Cortex of kidney (tissue), 1 donor: ENCODE measurements at places on chromosomes 6 and 20.

- DNase-seq, result no peak
These were observed 30.7 kb upstream of the NT5E start for GRCh38 chr6:85419046-85419759.

- DNase-seq, result no peak
These were observed 46.9 kb downstream of the DLGAP4 start for GRCh38 chr20:36352843-36353553.

GRCh38 chr6:112330879-112331265 lies 16.3 kb upstream of the RFPL4B start:
- DNase-seq, result no peak

DNA sequence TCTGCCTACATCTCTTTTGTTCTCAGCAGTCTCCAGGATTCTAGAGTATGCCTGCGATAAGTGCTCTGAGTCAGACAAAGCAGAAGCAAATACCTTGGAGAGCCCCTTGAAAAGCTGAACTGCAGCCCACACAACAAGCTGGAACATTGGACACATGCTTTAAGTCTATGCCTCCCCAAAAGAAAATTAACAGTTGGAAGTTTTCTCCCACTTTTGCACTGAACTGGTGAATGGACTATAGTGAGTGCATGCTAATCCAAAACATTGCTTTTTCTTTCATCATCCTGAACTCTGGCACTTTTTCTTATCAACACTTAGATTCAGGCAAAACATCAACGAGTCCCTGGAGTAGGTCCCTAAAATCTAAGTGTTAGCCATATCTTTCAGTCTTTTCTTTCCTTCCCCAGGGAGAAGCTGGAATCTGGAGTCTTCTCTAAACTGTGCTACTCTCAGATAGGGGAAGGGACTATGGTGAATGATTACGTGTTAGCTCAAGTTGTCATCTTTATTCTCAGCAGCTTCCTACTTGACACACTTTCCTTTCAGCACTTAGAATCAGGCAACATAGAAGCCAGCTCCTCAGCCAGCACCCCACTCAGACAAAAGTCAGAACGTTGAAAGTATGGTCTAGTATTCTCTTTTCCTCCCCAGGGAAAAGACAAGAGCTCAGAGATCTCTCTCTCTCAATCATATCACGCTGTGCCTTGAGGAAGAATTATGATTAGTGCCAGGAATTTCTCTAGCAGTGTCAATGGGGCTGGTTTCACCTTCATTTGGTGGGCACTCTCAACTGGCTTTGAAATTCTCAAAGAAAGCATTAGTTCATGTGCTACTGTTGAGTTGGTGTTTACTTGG lies 811.0 kb upstream of the GJE1 start:
- no peak for DNase-seq

GRCh38 chr6:85864453-85865401 lies 222.0 kb upstream of the SYNCRIP start:
- DNase-seq, result no peak

- DNase-seq, result no peak
These were observed 685.6 kb downstream of the DOK5 start for GRCh38 chr20:55160996-55161395.

DNA sequence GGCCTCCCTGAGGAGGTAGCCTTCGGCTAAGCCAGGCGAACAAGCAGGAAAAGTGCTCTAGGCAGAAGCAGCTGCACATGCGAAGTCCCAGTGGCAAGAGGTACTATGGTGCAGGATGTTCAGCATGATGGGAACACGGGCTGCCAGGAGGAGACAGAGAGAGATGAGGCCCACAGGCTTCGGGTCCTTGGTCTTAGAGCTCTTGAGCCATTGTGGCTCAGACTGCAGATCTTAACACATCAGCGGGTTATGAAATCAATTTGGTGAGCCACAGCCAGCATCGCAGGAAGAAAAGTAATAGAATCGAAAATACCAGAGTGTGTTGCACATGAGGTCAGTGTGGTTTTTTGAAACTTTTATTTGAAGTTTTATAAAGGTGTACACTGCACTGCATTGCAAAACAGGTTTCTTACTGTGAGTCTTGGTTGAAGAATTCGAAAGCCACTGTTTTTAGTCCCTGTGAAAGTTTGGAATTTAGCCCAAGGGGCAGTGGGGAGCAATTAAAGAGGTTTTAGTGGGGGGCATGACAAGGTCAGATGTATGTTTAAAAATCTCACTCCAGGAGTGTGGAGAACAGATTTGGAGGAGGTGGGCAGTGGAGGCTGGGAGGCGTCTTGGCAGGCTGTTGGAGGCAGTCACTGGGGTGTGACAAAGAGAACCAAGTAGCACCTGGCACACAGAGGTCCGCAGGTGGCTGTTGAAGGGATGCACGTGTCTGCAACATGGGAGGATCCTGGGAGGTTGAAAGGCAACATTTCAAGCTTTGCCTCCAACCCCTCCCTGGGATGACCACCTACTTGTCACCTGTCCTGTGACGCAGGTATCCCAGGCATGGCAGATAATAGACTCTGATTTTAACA lies 69.3 kb downstream of the EYA2 start:
- no peak for DNase-seq

GRCh38 chr6:169247991-169248390 lies 5.7 kb downstream of the THBS2 start:
- DNase-seq, result no peak

DNA sequence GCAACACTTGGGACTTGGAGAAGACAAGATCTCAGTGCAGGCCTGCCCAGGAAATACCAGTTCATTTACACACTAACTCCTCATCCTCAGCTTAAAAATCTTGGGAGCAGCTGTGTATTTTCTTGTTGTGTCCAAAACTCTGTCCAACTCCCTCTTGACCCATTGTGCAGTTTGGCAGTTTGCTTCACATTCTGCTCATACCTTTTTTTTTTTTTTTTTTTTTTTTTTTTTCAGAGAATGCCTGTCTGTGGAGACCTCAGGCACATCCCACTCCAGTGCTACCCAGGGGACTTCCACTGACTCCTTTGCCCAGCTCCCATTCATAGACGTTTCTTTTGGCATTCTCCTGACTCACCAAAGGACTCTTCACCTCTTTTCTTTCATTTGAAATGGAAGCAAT lies 265.8 kb upstream of the TCF21 start:
- no peak for DNase-seq

DNA sequence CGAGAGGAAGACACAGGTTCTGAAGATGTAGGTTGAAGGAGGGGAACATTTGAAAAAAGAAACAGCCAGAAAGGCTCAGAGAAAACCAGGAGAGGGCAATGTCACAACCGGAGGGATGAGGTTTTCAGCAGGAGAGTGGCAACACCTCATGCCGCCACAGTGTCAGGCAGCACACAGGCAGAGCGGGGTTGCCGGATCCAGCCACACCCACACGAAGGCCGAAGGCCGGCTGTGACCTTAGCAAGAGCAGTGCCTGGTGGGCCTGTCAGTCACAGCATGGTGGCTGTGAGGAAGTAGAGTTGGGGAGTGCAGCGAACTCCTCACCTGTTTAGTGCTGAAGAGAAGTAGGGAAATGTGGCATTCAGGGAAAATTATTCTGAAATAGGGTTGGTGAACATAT lies 14.0 kb downstream of the HDDC2 start:
- DNase-seq, result no peak

DNA sequence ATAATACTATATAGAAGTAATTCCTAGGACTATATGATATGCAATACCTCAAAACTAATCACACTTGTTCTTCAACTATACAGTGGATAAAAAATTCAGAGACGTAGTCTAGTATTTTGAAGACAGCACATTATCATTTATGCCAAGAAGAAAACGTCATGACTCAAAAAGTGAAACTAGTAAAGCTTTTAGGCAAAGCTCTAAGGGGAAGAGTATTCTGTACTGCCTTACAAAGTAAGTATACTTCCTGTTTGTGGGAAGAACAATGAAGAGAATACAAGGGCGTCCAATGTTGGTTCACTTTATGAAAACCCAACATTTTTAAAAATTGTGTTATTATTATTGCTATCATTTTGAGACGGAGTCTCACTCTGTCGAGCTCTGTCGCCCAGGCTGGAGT lies 27.9 kb downstream of the LOC128125822 start:
- no peak for DNase-seq

DNA sequence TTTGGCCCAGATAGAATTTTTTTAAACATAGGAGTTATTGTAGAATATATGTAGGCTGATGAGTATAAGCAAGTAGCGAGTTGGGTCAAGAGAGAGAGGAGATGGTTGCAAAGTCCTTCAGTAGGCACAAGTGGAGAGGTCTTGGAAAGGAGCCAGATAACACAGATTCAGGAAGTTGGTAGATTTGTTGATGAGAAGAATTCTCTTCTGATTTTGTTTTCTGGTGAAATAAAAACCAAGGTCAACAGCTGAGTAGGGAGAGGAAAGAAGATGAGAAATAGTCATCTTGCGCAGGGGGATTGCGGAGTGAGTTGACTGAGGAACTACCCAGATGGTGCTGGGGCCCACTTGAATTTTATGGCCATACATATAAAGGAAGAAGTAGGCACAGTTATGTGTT lies 17.4 kb upstream of the CD83 start:
- no peak for DNase-seq

DNA sequence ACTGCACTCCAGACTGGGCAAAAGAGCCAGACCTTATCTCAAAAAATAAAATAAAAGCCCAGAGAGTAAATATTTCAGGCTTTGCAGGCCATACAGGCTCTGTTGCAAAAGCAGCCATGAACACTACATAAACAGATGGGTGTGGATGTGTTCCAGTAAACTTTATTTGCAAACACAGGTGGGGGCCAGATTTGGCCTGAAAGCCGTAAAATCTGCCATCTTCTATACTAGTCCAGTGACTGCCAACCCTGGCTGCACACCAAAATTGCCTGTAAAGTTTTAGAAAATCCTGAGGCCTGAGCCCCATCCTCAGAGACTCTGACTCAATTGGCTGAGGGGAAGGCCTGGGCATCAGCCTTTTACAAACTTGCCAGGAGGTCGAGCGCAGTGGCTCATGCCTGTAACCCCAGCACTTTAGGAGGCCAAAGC lies 103.6 kb downstream of the ZMYND8 start:
- no peak for DNase-seq

DNA sequence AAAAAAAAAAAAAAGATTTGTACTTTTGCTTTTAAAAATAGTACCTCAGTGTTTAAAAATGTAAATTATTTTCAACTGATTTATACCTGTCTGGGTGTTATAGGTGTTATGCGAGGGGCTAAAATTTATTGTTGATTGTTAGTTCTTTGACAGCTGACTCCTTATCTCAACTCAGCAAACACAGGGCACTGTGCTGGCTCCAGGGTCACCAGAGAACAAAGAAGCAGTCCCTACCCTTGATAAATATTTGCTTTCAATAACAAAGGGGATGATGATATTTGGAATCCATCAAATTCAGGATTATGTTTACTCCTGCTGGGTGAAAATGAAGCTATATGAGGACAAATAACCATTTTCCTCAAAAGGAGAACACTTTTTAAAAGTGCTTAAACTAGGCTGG lies 34.2 kb upstream of the KAT14 start:
- no peak for DNase-seq

DNA sequence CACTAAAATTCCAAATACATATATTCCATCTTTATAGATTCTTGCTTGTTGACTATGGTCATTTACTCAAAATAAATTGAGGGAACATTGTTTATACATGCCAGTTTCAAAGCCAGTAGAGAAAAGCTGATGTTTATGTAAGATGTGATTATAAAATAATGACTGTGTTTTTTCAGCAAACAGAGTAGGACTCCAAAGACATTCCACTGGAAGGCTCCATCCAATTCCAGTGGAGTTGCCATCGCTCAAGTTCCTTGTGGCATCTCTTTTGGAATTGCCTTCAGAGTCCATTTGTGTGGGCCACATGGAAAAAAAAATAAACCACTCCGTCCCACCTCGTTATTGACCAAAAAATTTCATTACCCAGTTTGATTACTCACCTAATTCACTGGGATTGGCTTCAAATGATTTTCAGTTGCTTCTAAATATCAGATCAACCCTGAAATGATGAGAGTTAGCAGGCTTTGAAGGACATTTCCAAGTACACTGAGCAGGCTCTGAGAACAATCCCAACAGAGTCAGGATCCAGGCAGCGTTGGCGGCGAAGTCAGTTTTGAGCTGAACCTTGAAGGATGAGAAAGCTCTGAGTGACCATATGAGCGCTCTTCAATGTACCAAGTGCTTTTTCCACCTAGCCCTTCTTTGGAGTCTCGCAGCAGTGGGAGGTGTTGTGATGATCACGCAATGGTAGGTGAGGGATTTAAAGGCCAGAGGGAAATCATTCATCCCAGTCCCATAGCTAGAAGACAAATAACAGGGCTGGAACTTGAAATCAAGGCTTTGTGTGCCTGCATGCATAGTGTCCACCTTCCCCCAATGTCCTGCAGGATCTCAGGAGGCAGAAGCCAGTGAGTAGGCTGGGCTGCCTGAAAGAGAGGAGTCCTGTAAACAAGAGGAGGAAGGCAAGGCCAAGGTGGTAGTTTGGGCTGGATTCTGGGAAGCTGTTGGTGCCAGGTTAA lies 281.7 kb downstream of the CDC5L start:
- DNase-seq, result no peak

- DNase-seq, result no peak
These were observed 63.3 kb downstream of the ARHGAP18 start for GRCh38 chr6:129646642-129647041.

- no peak for DNase-seq
These were observed 716.8 kb upstream of the GJE1 start for GRCh38 chr6:141415896-141416295.

- DNase-seq, result no peak
These were observed 2.4 kb downstream of the TCF21 start for GRCh38 chr6:133891149-133891926.

GRCh38 chr20:58512808-58513552 lies 2.2 kb downstream of the APCDD1L start:
- no peak for DNase-seq

- no peak for DNase-seq
These were observed 605 bp upstream of the PPP1R16B start for GRCh38 chr20:38804682-38805501.

DNA sequence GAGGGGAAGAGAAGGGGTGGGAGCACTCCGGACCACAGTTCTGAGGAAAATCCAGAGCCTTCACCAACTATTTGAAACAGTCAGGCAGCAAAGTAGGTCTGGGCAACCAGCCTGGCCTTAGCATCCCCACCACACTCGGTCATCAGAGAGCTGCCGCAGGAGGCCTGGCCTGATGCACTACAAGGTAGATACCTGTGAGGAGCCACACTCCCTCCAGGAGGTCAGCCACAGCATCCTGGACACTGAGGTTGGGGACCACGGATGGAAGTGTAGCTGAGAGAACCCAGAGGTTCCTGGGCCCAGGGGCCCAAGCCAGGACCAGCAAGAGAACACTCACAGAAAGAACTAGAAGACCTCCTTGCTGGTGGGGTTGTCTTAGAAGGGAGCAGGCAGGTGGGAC lies 194.8 kb upstream of the PROKR2 start:
- DNase-seq, result no peak

- no peak for DNase-seq
These were observed 995 bp upstream of the GSTA4 start for GRCh38 chr6:52995913-52996645.

DNA sequence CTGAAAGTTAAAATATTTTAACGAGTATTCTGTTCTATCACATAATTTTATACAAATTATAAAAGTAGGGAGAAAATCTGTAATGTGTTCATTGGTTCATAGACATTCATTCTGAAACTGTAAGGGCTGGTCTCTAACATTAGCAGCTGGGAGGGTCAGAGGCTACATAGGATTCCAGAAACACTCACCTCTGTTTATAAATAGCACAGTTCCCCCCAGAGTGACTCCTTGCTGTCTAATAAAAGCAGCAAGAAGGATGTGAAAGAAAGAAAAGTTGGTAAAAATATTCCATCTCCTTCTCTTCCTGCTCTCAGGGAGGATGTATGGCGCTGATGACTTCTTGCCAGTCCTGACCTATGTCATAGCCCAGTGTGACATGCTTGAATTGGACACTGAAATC lies 25.3 kb upstream of the NAA20 start:
- DNase-seq, result no peak
